Naive thymus-derived CD8-positive, alpha-beta T cell (primary cell): ENCODE measurements at places on chromosomes 16 and 17. TPM values are rescaled to one million over a fixed set of nuclear protein-coding genes. Genes with fewer than 3 reads are reported as not detected.

SDR42E2 gene
- 0.70 TPM for total RNA-seq

ATAD5 gene
- 5.9 TPM for total RNA-seq

OR3A3 gene
- not detected for total RNA-seq

DNASE1L2 gene
- 1.6 TPM for total RNA-seq

KRT27 gene
- total RNA-seq: not detected

SHCBP1 gene
- 0.29 TPM for total RNA-seq

TERB1 gene
- 0.25 TPM for total RNA-seq

GAST gene
- total RNA-seq: not detected

PDILT gene
- total RNA-seq: not detected

KRT28 gene
- not detected for total RNA-seq

GCGR gene
- total RNA-seq: not detected

KRT14 gene
- total RNA-seq: not detected

ZACN gene
- 0.21 TPM for total RNA-seq

TUBG2 gene
- 22.1 TPM for total RNA-seq

ZPBP2 gene
- total RNA-seq: 0.38 TPM

KRTAP4-6 gene
- total RNA-seq: not detected

MEFV gene
- total RNA-seq: 0.60 TPM

SMARCD2 gene
- 105 TPM for total RNA-seq

RNF157 gene
- 46.1 TPM for total RNA-seq

FBXL16 gene
- total RNA-seq: 28.4 TPM

SLC39A11 gene
- 11.3 TPM for total RNA-seq

MYO1D gene
- 9.7 TPM for total RNA-seq

HS3ST3B1 gene
- total RNA-seq: 37.5 TPM

HCFC1R1 gene
- 14.0 TPM for total RNA-seq

C16orf92 gene
- total RNA-seq: not detected

MT4 gene
- not detected for total RNA-seq

SGCA gene
- not detected for total RNA-seq

FSCN2 gene
- 0.96 TPM for total RNA-seq

ARL5C gene
- not detected for total RNA-seq

CLEC19A gene
- total RNA-seq: not detected

LPO gene
- total RNA-seq: not detected

ABI3 gene
- 16.9 TPM for total RNA-seq

CLEC3A gene
- not detected for total RNA-seq

SMIM5 gene
- total RNA-seq: 0.82 TPM

METTL9 gene
- total RNA-seq: 81.7 TPM

TP53TG3F gene
- total RNA-seq: not detected

LITAFD gene
- not detected for total RNA-seq

ATP6V0D1 gene
- 35.1 TPM for total RNA-seq
